OCI-M1 (cell line): ENCODE measurements at places on chromosomes 6 and 20.

GRCh38 chr6:130018744-130019325, 454 bp downstream of the L3MBTL3 start:
- peak; percentile 75 for DNase-seq

- DNase-seq, result peak; percentile 4
These were observed 83.5 kb downstream of the ZHX3 start for GRCh38 chr20:41234041-41234440.

- no peak for DNase-seq
These were observed 7.5 kb upstream of the BTN2A1 start for GRCh38 chr6:26450240-26450639.

DNA sequence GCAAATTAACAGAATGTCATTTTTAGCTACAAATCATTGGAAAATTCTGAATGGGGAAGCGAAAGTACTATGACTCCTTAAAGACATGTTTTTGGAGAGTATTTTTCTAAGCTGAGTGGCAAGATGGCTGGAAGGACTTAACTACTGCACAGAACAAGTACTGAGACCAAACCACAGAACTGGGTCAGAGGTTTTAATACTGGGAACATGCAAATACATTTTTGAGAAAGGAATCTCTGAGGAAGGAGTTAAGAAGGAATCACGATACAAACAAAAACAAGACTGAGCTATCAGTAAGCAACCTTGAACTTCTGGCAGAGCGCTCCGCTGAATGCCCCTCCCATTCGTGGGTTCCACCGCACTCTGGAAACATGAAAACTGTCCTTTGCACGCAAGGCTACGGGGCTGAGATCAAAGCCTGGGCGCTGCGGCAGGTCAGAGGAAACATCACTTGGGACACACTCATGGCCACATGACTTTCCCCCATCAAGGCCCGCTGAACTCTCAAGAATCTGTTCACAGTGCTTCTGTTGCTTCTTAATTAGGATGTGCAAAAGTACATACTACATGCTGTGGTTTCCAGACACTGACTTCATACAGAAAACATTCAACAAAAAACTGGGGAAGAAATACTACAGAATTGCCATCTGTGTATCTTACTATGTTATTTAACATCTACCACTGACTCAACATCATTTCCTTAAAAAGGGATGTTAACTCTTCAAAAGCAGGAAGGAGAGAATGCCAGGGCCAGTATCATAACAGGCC, 27.8 kb downstream of the SLC23A2 start:
- DNase-seq, result peak; percentile 93

DNA sequence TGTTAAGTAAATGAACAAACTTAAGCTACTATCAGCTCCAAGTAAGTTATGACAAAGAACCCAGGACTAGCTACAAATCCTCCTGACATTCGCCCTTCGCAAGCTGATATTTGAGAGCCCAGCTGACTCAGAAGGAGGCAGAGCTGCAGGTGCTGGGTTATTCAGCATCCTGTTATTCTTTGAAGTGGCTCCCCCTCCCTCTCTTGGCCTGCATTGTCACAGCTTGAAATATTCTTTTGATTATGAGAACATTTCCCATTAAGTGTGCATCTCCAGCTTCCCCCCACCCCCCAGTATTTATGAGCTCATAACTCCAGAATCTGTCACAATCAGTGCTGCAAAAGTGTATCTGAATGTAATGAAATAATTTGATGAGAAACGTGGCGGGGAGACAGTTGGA, 78.8 kb upstream of the RALY start:
- no peak for DNase-seq

DNA sequence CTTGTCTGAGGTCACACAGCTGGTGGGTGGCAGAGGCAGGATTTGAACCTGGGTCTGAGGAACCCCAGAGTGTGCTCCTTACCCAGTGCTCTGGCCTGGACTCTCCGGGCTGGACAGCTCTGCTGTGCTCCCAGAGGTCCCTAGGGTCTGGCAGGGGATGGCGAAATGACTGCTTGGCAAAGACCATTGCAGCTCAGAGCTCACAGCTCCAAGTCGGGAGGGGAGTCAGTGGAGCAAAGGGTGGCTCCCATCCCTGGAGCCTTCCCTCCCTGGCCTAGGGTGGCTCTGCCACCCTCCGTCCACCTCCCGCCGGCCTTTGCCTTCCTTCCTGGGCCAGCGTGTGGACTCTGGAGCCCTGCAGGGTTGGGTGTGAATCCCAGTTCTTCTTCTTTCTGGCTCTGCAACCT, 17.5 kb downstream of the CEBPB start:
- no peak for DNase-seq

GRCh38 chr6:94238868-94239267, 819.5 kb upstream of the EPHA7 start:
- no peak for DNase-seq
